ENCODE measurements at places on chromosomes 3 and 15. TPM values are rescaled to one million over a fixed set of nuclear protein-coding genes. Genes with fewer than 3 reads are reported as not detected.

Gene RPL22L1
- polyA plus RNA-seq, result 67.4 TPM

Gene CLRN1
- polyA plus RNA-seq, result not detected

Gene DZIP1L
- polyA plus RNA-seq, result 21.8 TPM

Gene GRAMD1C
- 5.5 TPM for polyA plus RNA-seq

GRCh38 chr15:74410502-74410901 lies 23.3 kb downstream of the SEMA7A start:
- no peak for DNase-seq

- no peak for DNase-seq
These were observed 142.5 kb upstream of the UBE2E1 start for GRCh38 chr3:23663246-23663645.

- no peak for DNase-seq
These were observed 200.6 kb downstream of the SEMA6D start for GRCh38 chr15:47917881-47918280.

- no peak for DNase-seq
These were observed 152.6 kb downstream of the GREM1 start for GRCh38 chr15:32870240-32871033.

DNA sequence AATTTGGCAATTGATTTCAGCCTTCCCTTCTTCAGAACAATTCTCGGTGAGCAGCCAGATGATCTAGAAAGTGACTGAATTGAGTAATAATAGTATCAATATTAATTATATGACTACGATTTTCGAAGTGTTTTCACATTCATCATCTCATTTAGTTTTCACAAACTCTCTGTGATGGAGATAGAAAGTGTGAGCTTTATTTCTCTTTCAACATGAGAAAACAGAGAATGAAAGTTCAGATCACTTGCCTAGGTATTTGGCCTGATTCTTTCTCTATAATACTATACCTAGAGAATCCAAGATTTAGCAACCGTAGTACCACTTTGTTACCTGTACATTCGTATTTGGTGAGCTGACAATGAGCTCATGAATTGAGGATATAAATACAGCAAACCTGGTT lies 739.2 kb upstream of the NR2F2 start:
- no peak for DNase-seq

GRCh38 chr3:131846296-131846924 lies 188.4 kb downstream of the CPNE4 start:
- no peak for DNase-seq

- DNase-seq, result peak; percentile 68
These were observed 90.2 kb downstream of the TIGIT start for GRCh38 chr3:114383875-114384557.

- DNase-seq, result no peak
These were observed 201.7 kb upstream of the CHRNA7 start for GRCh38 chr15:31828594-31828993.

- no peak for DNase-seq
These were observed 21.3 kb downstream of the EPHB3 start for GRCh38 chr3:184582646-184583577.

DNA sequence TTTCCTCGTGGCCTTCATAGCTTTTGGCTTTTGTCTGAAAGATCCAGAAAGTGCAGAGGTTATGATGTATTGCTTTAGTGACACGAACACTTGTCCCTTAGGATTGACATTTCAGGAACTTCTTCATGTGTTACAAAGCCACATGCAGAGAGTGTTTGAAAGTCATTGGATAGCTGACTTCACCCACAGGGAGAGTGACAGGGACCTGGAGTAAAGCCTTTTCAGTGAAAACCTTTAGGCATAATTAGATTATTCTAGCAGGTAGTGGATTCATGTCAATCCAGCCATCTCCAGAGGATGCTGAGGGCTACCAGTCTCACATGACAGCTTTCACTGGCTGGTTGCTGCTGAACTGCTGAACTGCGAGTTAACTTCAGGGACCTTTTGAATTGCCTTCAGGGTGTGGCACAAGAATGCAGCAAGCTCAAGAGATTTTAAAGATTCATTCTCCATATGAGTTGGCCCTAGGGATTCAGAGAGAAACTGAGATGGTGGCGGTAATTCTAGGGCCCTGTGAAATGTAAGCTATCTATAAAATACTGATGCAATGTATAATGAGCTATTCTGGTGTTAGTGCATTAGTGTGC lies 267.0 kb upstream of the GOLIM4 start:
- no peak for DNase-seq

DNA sequence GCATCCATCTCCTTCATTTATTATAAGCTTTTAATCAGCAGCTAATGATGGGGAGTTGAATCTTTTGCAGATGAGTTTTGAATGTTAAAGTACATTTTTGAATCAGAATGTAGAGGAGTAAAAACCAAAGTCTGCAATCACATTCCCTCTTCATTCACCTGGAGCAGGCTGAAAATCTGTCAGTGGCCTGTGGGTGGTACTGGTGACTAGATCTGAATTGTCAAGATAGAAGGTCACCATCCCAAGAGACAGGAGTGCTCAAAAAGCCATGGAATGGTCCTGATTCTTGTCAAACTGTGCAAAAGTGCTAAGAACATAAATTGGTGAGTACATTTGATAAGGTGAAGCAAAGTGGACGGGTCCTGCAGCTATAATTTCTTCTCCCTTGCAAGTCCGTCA lies 881.3 kb upstream of the NR2F2 start:
- DNase-seq, result no peak

DNA sequence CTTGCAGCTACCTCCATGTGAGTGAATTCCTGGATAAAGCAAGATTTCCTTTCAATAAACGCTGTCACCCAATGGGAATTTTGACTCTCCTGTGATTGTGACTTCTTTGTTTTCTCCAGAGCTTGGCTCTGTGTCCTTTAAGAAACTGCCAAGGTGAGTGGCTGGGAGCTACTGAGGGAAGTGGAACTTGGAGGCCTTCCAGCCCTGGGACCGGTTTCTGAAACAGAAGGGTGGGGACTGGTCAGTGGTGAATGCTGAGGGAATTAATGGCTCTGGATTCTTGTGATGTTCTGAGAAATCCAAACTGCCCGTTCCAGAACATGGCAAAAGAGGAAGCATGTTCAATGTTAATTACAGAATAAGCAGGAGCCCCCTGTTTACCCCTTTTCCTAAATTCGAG lies 41.1 kb upstream of the MYZAP start:
- DNase-seq, result no peak

- no peak for DNase-seq
These were observed 27.9 kb upstream of the SLC6A6 start for GRCh38 chr3:14374444-14374883.

DNA sequence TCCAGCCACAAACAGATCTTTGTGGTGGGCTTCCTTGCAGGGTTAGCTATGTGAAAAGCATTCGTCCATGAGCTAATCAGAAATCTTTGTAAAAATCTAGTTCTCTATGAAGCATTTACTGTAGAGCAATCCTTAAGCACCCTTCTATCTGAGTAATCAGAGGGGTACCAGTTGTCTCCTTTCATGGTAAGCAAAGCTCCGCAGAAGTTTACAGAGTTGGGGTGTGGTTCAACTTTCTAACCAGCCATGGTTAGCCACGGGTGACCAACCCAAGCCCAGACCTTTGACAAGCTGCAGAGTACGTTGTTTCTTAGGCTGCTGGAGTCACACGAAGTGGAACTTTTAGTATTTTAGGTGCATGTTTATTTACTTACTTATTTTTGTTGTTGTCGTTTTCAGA lies 77.4 kb downstream of the FLNB start:
- DNase-seq, result no peak

DNA sequence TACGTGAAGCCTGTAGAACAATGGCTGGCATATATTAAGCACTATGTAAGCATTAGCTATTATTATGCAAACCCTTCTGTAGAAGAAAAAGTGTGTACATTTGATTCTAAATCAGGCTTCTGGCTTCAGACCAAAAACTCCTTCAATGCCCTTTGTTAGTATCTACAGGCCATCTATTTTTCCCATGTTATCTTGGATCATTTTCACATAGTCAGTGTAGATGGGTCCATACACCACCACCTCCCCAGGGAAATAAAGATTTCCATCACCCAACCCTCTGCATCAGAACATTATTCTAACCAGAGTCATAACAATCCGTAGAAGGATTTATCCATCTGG lies 8.0 kb upstream of the KLHL6 start:
- DNase-seq, result no peak

DNA sequence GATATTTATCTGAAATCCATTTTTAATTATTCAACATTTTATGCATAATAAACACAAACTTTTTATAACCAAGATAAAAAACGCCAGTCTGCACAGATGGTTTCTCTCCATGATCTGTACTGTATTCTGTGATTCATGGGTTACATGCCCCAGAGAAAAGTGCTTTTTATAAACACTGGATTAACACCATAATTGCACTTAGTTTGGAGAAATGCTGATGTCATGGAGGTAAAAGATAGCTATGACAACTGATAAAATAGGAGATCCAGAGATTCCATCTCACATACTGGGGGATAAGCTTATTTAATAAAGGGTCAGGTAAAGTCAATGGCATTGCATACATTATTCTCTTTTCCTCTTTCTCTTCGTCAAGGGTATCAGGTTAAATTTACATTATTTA lies 1460.4 kb upstream of the ALCAM start:
- DNase-seq, result no peak

DNA sequence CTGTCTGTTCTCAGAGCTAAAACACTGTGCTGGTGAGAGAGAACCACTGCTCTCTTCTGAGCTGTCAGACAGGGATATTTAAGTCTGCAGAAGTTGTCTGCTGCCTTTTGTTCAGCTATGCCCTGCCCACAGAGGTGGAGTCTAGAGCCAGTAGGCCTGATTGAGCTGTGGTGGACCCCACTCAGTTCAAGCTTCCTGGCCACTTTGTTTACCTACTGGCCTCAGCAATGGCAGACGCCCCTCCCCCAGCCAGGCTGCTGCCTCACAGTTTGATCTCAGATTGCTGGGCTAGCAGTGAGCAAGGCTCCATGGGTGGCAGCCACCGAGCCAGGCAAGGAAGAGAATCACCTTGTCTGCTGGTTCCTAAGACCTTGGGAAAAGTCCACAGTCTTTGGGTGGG lies 21.0 kb upstream of the CACNA1D start:
- DNase-seq, result no peak

DNA sequence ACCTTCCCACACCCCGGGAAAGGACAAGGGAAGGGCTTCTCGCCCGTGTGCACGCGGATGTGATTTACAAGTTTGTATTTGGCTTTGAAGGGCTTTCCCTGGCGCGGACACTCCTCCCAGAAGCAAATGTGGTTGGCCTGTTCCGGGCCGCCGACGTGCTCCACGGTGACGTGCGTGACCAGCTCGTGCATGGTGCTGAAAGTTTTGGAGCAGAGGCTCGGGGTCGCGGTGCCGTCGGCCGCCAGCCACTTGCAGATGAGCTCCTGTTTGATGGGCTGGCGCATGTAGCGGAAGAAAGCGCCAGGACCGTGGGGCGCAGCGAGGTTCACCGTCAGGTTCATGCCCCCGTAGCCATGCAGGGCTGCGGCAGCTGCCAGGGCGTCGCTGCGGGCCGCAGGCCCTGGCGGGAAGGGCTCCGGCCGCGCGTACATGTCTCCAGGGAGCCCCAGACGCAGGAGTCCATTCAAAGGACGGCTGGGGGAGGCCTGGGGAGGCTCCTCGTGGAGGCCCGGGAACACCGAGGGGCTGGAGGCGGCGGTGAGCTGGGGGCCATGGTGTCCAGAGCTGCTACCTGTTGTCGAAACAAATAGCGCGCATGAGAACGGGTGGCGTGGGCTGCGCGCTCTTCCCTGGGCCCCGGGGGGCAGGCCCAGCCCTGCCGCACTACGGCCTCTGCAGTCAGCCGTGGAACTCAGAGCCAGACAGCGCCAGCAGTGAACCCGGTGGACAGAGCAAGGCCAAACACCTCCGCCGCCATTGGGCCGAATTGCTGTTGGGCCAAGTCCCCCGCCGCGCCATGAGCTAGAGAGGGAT lies 10.2 kb downstream of the ZIC4 start:
- DNase-seq, result no peak

DNA sequence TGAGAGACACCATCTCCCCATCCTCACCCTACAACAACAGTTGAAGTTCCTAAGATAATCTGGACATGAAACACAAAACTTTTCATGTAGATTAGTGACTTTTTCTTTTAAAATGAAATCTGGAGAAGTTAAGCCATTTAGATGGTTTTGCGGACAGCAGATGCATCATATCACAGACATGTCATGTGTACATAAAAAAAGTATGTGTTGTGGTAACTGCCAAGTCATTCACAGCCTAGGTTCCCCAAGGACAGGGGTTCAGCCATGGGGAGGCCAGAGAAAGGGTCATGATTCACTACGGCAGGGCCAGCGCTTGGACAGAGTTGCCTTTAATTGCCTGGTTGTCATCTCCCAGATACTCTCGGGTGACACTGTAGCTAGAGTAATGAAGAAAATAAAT lies 163.2 kb downstream of the PDZRN3 start:
- DNase-seq, result peak; percentile 87

DNA sequence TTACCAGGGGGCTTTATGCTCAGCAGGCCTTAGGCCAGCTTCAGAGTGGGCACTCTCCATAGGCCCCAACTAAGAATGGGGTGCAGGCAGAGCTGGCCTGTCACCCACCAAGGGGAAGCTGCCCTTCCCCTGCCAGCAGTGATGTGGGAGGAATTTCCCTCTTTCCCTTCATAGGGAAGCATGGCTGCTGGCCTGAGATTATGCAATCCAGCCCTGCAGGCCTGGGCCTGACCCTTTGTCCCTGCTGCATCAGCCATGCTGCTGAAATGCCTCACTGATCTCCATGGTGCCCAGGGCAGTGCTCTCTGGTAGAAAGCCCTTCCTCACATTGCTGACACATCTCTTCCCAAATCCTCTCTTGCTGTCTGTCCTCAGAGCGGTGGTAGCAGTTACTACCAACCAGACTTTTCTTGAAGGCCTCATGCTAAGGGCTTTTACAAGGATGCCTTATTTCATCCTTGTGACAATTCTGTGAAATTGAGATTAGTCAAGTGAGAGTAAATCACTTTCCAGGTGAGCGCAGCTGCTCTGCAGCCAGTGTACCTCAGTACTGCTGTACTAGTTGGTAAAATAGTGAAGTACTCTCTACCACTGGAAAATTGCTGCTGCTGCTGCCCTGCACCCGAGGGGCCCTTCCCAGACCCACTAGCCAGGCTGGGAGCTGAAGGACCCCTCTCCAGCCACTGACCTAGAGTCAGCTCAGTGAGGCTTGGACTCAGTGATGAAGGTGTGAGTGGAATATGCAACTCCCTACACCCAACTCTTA lies 33.8 kb downstream of the MRAS start:
- peak; percentile 17 for DNase-seq

DNA sequence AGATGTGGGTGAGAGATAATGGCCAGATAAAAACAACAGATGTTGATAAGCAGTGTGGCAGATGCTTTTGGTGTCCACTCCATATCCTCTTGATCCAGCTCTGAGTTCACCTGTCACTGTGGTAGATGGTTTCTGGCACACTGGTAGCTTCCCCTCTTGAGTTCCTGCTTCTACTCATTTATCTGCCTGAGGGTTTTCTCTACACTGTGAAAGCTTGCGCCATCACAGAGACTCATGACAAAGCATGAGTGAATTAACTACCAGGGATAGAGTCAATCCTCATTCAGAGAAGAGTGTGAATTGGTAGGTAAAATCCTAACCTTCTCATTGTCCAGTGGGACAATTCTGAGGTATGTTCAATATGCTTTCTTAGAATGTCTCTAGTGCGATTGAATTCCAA lies 50.0 kb upstream of the ARHGEF26 start:
- DNase-seq, result no peak
